Natural killer cell (primary cell): ENCODE measurements at places on chromosomes 3 and 15.
A peak's percentile ranks its signal among the peaks of the same experiment; 100 is the strongest.

DNA sequence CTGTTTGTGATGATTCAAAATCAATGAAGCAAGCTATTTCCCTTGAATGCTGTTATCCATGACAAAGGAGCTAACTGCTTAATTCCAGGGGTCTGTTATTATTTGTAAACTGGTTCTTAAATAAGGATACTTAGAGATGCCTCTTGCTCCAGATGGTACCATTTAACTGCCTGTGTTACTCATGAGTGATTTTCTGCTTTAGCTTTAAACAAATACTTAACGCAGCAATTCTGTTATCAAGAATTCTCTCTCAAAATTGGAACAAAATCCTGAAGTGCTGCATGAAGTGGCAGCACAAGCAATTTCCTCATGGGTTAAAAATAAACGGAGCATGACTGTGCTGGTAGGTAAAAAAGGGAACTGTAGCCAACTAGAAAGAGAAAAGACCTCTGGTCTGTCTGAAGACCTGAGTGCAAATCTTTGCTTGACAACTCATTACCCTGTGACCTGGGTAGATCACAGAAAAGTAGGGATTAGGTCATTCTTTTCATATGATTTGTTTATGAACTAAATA lies 62.5 kb upstream of the GBE1 start:
- DNase-seq = no peak

DNA sequence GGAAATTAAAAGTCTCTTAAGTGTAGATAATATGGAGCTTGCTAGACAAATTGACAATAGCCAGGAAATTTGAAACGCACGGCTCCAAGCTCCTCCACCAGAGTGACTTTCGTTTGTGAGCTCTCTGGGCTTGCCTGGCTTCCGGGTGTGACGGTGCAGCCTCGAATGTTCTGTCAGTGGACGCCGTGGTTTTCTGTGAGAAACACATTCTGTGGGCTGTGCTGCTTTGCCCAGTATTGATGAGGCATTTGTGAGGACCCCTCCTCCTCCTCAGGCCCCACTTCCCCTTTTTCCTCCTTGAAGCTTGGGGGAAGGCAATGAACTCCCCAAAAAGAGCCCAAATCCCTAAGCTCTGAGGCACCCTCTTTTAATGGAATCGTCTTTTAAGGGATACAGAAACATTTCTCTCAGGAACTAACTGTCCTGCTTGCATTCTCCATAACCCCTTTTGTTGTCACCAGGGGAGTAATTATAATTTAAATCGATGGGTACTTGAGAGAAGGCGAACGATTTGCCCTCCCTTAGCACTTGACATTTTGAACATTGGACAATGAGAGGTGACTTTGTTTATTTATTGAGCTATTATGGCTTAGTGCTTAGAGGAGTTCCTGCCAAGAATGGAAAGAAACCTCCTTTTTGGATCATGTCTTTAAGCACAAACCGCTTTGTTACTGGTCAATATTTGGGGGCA lies 40.8 kb downstream of the POLR2M start:
- DNase-seq = peak; percentile 36

GRCh38 chr3:110248666-110249065 lies 823.0 kb upstream of the NECTIN3 start:
- no peak for DNase-seq

- no peak for DNase-seq
These were observed 5.4 kb downstream of the IQCF6 start for GRCh38 chr3:51773529-51774056.

DNA sequence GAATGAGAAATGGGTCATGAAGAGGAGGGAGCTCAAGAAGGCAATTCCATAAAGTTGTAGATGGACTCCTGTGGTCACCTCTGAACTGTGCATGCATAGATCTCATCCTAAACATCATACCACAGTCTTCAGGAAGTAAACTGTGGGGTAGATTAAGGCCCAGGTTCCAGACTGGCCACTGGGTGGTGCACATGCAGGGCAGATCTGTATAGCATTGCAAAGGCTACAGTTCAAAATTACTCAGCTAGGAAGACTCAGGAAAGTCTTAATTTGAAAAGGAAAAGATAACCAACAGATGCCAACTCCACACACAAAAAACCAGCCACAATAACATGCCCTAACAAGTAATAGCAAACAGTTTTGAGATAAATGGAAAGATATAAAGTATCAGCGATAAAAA lies 20.3 kb downstream of the KY start:
- no peak for DNase-seq

DNA sequence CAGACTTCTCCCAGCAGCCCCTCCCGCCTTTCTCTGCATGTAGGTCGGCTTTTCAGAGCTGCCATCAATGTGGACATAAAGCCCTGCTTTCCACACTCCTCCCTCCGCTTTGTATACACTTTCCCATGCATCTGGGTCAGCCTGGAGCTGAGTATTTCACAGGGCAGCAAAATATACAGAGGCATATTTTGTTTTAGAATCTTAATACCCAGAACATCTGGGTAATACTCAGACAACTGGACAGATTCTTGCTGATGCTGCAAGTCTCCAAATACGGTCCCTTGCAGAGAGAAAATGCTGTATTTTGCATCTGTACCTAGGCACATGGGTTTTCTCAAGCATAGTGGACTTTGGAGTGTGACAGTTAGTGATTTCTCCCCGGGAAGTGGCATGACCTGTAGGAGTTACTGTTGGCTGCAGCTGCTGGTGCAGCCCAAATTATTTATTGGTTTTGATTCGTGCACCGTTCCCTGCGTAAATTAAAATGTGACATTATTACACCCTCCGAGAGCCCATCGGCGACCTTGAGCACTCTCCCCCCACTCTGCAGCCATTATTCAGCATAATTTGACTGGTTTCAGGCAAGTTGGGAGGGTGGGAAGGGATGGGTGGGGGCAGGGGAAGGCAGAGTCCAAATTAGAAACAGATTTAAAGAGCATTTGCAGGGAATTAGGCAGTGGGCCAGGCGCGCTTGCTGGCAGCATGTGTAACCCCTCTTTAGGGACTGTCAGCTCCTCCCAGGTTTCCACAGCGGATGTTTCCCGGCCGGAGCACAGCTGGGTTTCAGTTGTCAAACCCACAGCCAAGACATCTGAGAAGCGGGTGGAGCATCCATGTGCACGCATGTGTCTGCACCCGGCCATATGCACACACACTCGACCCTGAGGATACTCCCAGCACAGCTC lies 100.8 kb downstream of the CPN2 start:
- no peak for DNase-seq

GRCh38 chr3:195081242-195081963 lies 189.6 kb downstream of the XXYLT1 start:
- no peak for DNase-seq

GRCh38 chr3:143207338-143207961 lies 87.9 kb downstream of the CHST2 start:
- no peak for DNase-seq

DNA sequence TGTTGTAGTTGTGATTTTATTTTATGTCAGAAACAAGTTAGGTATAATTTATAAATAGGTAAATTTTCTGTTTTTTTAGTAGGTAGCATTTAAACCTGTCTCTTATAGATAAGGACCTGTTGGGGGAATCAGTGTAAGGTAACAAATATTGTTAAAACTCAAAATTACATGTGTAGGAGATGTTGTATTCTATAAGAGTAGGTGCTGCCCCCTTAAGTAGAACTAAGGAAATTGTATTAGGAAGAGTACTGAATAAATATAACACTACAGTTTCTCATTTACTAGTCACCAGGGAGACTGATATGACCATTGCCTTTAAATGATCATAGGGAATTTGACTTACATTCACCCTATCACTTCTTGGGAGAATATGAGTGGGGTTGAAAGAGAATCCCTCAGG lies 31.2 kb downstream of the SLC25A36 start:
- peak; percentile 24 for DNase-seq

GRCh38 chr3:137946356-137946973 lies 63.5 kb upstream of the CLDN18 start:
- no peak for DNase-seq

DNA sequence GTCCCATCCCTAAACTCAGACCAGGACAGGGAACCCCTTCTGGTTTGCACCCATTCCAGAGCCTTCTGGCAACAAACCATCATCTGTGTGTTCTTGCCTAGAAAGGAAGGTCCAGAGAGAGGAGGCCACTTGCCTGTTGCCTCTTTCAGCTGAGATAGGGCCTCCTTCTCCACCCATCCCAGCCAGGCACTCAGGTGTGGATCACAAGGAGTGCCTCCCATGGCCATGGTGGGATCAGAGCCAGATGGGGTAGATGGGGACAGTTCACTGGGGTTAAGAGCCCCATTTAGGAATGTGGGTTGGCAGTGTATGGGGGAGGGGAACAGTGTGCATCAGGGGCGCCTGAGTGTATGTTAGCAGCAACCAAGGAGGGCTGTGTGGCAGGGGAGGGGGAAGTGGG lies 8.9 kb upstream of the CTDSPL start:
- no peak for DNase-seq

- no peak for DNase-seq
These were observed 728.2 kb upstream of the NECTIN3 start for GRCh38 chr3:110343376-110343775.

- DNase-seq = no peak
These were observed 46.5 kb downstream of the SYNPR start for GRCh38 chr3:63324621-63325020.

DNA sequence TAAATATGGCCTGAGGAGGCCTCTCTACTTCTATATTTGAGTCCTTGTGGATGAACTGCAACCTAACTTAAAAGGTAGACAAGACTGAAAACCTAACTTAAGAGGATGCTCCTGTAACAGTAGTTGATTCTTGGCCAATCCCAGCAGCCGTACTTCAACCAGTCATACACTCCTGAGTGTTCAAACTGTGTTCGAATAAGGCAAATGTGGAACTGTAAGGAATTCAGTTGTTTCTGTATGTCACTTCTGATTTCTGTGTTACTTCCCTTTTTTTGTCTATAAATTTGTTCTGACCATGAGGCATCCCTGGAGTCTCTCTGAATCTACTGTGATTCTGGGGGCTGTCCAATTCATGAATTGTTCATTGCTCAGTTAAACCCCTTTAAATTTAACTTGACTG lies 20.5 kb downstream of the GALK2 start:
- DNase-seq = no peak

DNA sequence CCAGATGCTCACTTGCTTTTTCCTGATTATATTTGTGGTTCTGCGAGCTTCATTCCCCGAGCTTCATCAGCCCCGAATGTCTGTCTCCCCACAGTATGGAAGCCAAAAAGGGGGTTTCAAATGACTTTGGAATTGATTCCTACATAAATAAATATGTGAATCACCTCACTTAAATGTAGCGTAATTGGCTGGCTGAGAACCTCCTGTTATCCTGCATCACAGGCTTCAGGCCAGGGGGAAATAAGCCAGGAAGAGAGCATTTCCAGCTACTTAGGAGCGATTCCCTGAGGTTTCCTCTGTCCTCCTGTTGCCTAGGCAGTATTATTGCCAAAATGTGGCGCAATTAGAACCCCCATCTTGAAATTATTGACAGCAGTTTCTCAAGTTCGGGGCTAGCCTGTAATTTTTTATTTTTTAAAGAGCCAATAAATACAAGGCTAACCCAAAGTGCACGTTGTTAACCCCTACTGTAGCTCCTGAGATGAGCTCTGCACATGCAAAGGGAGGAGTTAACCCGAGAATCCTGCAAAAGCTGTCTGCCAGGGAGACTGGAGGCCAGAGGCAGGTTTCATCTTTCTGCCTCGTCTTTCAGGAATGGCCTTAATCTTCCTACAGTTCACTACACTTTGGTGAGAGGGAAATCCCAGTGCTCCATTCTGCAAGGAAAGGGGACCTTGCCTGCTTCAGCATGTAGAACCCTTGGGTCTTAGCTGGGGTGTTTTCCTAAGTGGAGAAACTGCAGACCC lies 148.2 kb downstream of the ADAMTS9 start:
- no peak for DNase-seq

- DNase-seq = no peak
These were observed 75.8 kb downstream of the RARB start for GRCh38 chr3:25503898-25504301.

GRCh38 chr15:58442122-58442521 lies 10.3 kb downstream of the LIPC start:
- DNase-seq = no peak

- no peak for DNase-seq
These were observed 24.7 kb downstream of the KAT2B start for GRCh38 chr3:20064796-20065564.

DNA sequence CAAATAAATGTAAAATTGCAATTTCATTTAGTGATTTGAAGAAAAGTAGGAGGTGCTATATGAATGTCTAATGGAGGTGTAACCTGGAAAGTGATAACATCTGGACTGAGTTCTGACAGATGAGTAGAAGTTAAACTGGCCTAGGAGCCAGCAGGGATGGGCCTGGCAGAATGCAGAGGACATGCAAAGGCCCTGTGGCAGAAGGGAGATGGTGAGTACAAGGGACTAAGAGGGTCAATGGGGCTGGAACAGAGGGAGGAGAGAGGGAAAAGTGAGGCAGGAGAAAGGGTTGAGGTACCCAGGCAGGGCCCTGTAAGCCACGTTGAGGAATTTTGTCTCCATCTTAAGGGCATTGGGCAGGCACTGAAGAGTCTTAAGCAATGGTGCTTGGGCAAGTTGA lies 3.4 kb upstream of the PPP1R14D start:
- no peak for DNase-seq

DNA sequence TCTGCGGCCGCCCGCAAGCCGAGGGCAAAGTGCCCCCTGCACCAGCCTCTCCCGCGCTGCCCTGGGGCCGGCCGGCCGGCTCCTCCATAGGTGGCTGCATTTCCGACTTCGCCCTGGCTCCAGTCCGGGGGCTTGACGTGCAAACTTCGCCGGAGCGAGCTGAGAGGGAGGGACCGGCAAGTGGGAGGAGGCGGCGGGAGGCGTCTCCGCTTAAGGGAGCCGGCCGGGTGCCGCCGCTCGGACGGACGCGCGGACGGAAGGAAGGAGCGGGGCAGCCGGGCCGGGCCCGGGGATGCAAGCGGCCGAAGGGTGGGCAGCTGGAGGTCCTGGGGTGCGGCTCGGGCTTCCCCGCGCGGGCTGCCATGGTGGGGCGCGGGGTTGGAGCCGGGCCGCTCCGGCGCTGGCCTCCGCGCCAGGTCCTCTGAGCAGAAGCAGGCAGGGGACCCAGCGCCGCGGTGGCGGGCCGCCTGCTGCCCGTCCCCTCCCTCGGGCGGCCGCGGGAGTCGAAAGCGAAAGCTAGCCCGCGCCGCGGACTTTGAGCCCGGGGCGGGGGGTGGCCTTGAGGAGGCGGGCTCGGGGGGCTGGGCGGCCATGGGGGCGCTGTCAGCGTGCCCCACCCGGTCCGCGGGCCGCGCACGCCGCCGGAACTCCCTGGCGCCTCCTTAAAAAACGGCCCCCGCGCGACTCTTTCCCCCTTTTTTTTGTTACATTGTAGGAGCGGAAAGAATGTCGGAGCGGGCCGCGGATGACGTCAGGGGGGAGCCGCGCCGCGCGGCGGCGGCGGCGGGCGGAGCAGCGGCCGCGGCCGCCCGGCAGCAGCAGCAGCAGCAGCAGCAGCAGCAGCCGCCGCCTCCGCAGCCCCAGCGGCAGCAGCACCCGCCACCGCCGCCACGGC lies at the start of gene SCAANT1:
Gene SCAANT1 (minus strand): TSS at position 511 of the 895 bp plus-strand sequence.
- peak; percentile 92 for DNase-seq

- DNase-seq = no peak
These were observed 547 bp downstream of the NUP210 start for GRCh38 chr3:13419505-13420044.

- DNase-seq = no peak
These were observed 856 bp downstream of the ZBTB38 start for GRCh38 chr3:141368925-141369794.

GRCh38 chr3:169172535-169172934 lies 491.0 kb downstream of the MECOM start:
- no peak for DNase-seq

GRCh38 chr15:68149059-68149458 lies 56.1 kb downstream of the CALML4 start:
- DNase-seq = no peak
